GM23338 (cell line): ENCODE measurements at places on chromosomes 2 and 18. TPM values are rescaled to one million over a fixed set of nuclear protein-coding genes. Genes with fewer than 3 reads are reported as not detected.

GRCh38 chr2:158346032-158346431 is 110.5 kb downstream of the CCDC148 start:
- DNase-seq = peak; percentile 16
- H3K36me3 ChIP-seq = no peaks in the 10 kb centered on the region
- no peak overlapping the region for H3K4me3 ChIP-seq
- H3K4me1 ChIP-seq = peaks cover 19% of the 10 kb centered on the region
- no peaks in the 10 kb centered on the region for H3K27me3 ChIP-seq
- no peak overlapping the region for H3K27ac ChIP-seq

GRCh38 chr2:137888845-137889244 is 75.4 kb upstream of the HNMT start:
- peaks cover 10% of the 10 kb centered on the region; the same call in 1 of the 2 replicates for H3K4me1 ChIP-seq
- no peak overlapping the region for H3K4me3 ChIP-seq
- no peaks in the 10 kb centered on the region for H3K36me3 ChIP-seq
- H3K27ac ChIP-seq = no peak overlapping the region

DNA sequence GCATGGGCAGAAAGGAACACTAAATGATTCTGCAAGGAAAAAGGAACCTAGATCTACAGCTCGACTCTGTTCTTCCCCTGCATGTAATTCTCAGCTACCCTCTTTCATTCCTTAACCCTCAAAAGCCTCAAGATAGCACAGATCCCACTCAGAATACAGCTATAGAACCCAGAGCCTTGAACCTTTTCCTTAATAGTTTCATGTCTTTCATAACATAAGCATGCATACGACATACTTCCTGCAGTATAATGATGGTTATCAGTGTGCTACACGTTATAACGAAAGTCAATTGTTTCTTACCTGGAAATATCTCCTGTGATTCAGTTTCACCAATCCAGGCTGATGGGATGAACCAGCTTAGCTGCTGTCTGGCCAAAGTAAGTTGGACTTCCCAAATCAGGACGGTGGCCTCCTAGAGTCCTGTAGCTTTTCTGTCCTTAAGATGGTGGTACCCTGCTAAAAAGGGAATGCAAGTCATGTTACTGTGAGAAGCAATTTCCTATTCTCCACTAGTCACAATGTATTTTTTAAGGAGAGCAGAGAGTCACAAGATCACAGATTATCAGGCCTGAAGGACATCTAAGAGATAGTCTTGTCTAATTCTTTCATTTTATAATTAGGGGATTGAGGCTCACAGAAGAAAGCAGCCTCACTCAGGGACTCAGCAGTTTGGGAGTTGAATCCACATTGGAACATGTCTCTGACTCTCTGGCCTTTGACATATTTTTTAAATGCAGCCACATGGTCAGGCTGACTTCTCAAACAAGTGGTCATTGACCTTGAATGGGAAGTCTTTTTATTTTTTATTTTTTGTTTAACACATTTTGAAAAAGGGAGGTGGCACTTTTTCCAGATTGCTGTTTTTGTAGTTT is 41.8 kb downstream of the CYRIA start:
- H3K27ac ChIP-seq = no peak overlapping the region
- H3K4me3 ChIP-seq = no peak overlapping the region
- no peaks in the 10 kb centered on the region for H3K27me3 ChIP-seq

DNA sequence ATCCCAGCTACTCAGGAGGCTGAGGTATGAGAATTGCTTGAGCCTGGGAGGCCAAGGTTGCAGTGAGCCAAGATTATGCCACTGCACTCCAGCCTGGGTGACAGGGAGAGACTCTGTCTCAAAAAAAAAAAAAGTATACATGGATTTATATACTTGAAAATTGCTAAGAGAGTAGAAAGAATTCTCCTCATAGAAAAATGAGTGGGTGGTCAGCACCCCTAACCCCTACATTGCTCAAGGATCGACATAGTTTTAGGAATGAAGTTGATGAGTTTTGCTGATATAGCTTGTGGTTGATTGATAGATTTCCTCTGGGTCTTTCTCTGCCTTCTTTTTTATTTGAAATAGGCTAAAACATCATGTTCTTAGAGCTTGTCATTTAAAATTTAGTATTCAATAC is 58.9 kb downstream of the EML4 start:
- H3K4me1 ChIP-seq = no peaks in the 10 kb centered on the region
- no peak overlapping the region for H3K27ac ChIP-seq

DNA sequence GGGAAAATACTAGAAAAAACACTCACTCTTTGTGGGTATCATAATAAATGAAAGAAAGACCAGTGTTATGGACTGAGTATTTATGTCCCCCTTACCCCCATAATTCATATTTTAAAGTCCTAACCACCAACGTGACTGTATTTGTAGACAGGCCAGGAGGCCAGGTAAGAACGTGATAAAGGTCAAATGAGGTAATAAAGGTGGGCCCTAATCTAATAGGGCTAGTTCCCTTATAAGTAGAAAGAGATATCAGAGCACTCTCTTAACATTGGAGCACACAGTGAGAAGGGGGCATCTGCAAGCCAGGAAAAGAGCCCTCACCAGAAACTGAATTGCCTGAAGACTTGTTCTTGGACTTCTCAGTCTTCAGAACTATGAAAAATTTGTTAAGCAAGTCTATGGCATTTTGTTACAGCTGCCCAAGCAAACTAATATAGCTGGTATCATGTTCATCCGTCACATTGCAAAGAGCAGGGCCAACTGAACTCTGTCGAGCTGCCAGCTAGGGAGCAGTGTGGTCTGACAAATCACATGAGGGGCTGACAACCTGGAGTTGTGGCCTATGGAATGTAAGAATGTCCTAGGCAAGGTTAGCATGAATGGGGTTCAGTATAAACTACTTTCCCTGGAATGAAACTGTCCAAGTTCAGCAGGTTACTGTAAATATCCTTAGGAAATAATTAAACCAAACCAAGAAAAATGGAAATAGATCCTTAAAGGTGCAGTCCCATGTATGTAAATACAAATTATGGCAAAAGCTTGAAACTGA is 280.9 kb downstream of the ZNF385B start:
- no peak overlapping the region for H3K4me3 ChIP-seq
- no peaks in the 10 kb centered on the region for H3K4me1 ChIP-seq
- H3K27me3 ChIP-seq = no peaks in the 10 kb centered on the region
- no peaks in the 10 kb centered on the region for H3K36me3 ChIP-seq
- H3K27ac ChIP-seq = no peak overlapping the region

GRCh38 chr2:163571423-163572102 is 164.2 kb downstream of the FIGN start:
- no peaks in the 10 kb centered on the region for H3K36me3 ChIP-seq
- no peaks in the 10 kb centered on the region for H3K4me1 ChIP-seq
- no peak overlapping the region for H3K4me3 ChIP-seq
- DNase-seq = no peak
- no peaks in the 10 kb centered on the region for H3K27me3 ChIP-seq

MATN3 gene
- total RNA-seq = 6.4 and 7.0 TPM in 2 replicates

ANKMY1 gene
- total RNA-seq = 8.9 and 9.0 TPM in 2 replicates

TBR1 gene
- not detected in 2 replicates for total RNA-seq

DSC2 gene
- 20.4 and 23.6 TPM in 2 replicates for total RNA-seq

SERPINB4 gene
- 1.1 and 1.2 TPM in 2 replicates for total RNA-seq

PARD3B gene
- total RNA-seq = 3.3 and 3.5 TPM in 2 replicates

RNU2-63P gene
- not detected in 2 replicates for total RNA-seq
